Astrocyte of the spinal cord (primary cell): ENCODE measurements at places on chromosomes 13 and 19.
A peak's percentile ranks its signal among the peaks of the same experiment; 100 is the strongest.

DNA sequence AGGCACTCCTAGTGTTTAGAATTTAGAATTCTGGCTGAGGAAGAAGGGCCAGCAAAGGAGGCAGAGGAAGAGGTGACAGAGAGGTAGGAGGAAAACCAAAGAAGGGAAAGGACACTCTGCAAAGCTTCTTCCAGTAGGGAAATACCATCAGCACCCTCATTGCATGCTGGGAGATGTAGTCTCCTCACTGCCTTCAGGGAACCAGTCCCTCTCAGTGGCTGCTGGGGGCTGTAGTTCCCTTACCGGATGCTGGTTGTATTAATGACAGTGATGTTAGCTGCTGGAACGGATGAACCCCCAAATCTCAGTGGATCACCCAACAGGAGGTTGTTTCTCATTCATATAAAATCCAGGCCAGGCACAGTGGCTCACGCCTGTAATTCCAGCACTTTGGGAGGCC lies 10.1 kb downstream of the GRIN2D start:
- peak; percentile 64 for DNase-seq

GRCh38 chr19:33152176-33152575 lies 20.3 kb downstream of the WDR88 start:
- DNase-seq, result no peak

GRCh38 chr13:51721496-51721895 lies 82.5 kb downstream of the DHRS12 start:
- no peak for DNase-seq

GRCh38 chr19:44003461-44004009 lies 778 bp downstream of the ZNF230 start:
- peak; percentile 4 for DNase-seq

GRCh38 chr13:27860743-27861142 lies 59.1 kb upstream of the PDX1 start:
- DNase-seq, result no peak

DNA sequence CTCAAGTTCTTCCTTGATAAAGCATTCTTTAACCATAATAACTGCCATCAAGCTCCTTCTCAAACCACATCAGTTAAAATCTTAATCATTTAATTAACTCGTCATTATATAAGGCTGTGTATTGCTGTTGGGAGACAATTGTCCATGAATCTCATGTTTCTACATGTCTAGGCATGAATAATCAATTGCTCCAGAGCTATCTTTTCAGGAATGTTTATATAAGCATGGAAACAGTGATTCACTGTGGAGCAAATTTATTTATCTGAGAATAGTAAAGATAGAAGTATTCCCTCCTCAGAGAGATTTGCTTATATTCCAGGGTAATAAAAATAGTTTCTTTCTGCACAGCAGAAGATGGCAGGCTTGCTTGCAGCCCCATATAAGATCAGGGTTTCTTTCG lies 71.1 kb downstream of the CBY2 start:
- peak; percentile 10 for DNase-seq

GRCh38 chr13:107764046-107764445 lies 451.3 kb downstream of the LIG4 start:
- DNase-seq, result no peak

- DNase-seq, result peak; percentile 65
Observed at GRCh38 chr13:44311011-44311780, 62.4 kb upstream of the SERP2 start.

DNA sequence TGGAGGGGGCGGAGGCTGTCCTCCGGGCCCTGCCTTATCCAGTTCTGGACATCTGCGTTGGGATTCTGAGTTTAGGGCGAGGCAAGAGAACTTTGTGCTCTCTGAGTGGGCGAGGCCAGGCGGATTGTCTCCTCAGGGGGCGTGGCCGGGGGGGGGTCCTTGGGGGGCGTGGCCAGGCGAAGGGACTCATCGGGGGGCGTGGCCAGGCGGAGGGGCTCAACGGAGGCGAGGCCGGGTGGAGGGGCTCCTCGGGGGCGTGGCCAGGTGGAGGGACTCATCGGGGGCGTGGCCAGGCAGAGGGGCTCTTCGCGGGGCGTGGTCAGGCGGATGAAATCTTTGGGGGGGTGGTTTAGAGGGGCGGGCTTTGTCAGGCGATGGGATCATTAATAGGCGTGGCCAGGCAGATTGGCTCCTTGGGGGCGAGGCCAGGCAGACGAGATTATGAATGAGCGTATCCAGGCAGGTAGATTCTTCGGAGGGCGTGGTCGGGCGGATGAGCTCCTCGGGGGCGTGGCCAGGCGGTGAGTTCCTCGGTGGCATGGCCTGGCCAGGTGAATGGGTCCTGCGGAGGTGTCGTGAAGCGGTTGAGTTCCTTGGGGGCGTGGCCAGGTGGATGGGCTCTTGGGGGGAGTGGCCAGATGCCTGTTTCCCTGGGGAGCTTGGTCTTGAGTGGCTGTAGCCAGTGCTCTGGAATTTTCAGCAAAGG lies 10.3 kb upstream of the CACNG7 start:
- DNase-seq, result no peak

- peak; percentile 81 for DNase-seq
Observed at GRCh38 chr13:23656637-23657371, 86.6 kb downstream of the TNFRSF19 start.

DNA sequence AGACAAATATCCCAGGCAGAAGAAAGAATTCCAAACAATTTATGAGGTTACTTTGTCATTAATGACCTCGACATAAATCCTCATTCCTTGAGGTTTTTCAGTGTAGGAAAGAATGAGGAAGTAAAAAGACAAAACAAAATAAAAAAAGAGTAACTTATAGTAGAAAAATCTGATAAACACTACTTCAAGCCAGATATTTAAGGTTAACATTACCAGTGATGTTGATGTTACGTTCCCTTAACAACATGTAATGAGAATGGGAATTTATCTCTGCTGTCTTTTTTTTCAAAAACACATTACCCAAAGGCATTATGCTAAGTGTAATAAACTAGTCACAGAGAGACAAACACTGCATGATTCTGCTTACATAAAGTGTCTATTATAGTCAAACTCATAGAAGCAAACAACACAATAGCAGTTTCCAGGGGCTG lies 935.1 kb downstream of the SLITRK1 start:
- peak; percentile 18 for DNase-seq

DNA sequence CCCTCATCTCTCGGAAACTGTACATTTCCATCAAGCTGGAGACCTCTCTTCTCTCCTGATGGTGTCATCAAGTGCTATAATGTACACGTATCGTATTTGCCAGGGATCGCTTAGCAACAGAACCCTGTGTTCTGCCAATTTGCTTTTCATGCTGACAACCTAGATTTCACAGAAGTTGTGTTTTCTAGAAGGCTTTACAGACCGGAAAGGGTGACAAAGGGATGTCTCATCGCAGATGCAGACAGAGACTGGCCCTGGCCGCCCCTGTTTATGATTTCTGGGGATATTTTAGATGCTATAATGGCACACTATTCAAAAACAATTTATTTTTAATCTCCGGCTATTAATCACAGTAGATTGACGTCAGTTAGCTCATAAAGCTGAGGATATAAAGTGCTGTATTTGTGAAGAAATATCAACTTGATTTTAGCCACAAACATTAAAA lies 291.4 kb downstream of the IRS2 start:
- peak; percentile 81 for DNase-seq

- DNase-seq, result no peak
Observed at GRCh38 chr19:17236811-17237543, 8.7 kb downstream of the NR2F6 start.

- DNase-seq, result no peak
Observed at GRCh38 chr19:48639483-48640375, 2.5 kb upstream of the DBP start.

DNA sequence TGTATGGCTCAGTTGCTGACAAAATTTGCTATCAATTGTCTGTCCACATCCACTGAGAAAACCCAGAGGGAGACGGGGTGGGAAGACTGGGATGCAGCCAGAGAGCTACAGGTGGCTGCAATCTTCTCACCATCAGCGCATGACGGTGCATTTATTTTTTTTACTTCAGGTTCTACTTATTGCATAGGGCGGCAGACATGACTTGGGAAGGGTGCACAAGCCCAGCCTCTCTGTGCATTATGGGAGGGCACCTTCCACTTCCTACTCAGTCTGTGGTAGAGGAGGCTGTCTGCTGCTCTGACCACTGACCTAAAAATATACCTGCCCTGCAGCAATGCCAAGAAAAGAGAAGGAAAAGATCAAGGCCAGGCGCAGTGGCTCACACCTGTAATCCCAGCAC lies 73.1 kb downstream of the ABCC4 start:
- no peak for DNase-seq

DNA sequence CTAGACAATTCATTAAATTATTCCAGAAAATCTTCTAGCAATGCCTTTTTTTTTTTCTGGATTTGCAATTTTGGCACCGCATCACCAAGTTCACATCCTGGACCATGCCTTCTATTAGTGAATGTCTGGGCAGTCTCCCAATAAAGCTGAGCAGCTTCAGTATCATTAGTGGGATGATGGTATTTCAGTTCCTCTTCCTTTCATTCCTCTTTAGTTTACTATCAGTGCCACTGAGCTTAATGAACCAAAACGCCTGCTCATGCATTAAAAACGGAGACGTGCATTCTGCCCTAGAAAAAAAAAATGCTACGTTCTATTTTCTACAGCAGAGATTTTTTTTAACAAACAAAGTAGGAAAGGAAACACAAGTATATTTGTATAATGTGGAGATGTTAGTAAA lies 343.0 kb downstream of the PCDH9 start:
- peak; percentile 63 for DNase-seq

DNA sequence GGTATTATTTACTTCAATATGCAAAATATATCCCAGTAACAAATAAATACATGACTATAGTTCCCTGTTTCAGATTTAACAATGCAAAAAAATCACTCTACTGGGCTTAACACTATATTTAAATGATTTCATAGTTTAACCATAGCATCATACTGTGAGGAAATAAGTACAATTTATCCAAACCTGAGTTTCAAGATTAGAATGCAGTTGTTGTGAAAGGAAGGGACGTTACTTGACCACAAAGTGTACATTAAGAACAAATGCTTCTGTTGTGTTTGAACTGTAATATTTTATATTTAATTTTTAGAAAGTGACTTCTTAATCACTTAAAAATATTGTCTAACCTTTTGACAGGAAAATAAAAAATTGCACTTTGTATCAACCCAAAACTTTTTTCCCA lies 1747.9 kb upstream of the SPRY2 start:
- DNase-seq, result no peak

DNA sequence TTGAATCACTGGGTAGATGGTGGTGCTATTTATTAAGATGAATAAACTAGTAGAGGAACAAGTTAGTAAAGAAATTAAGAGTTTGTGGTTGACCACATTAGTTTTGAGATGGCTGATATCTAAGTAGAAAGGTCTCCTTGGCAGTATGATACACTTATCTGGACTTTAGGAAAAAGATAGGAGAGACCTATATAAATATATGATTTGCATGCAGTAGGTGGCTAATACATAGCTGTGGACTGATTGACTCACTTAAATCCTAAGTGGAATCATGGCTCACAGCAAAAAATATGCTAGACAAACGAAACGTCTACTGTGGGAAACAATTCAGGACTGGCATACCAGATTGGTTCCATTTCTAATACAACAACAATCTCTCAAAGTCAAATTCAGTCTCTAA lies 92.0 kb downstream of the CAB39L start:
- no peak for DNase-seq

GRCh38 chr13:50410921-50411746 lies 395.9 kb downstream of the KCNRG start:
- DNase-seq, result peak; percentile 85

DNA sequence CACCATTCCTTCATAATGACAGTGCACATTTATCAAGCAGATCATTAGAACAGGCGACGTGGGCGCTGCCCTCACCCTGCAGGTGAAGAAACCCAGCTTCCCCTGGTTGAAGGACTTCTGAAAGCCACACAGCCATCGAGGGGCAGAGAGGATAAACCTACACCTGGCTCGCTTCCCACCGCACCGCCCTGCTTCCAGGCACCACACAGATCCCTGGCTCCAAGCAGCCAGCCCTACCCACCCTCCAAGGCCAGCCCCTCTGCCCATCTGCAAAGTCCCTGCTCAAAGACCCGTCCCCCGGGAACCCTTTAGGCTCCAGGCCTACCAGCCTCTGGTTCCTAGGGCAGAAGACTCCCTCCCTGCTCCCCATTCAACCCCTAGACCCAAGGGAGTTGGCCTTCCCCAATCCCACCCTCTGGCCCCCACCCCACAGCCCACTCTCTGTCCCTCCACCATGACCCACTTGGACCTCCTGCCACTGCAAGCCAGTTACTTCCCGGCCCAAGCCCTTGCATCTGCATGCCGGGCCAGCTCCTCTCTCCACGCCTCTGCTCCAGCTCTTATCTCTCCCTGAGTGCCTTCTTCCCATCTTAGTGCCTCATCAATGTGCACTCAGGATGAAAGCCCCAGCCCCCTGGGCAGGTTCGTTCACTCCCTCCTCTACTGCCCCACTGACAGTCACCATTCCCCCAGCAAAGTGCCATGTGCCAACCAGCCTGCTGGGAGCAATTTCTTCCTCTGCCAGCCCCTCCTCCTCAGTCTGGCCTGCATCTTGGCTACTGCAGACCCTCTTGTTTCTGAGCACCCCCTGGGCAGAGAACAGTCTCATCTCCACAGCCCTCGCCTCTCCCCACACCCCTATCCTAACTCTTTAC lies 28.0 kb downstream of the PEPD start:
- DNase-seq, result no peak

DNA sequence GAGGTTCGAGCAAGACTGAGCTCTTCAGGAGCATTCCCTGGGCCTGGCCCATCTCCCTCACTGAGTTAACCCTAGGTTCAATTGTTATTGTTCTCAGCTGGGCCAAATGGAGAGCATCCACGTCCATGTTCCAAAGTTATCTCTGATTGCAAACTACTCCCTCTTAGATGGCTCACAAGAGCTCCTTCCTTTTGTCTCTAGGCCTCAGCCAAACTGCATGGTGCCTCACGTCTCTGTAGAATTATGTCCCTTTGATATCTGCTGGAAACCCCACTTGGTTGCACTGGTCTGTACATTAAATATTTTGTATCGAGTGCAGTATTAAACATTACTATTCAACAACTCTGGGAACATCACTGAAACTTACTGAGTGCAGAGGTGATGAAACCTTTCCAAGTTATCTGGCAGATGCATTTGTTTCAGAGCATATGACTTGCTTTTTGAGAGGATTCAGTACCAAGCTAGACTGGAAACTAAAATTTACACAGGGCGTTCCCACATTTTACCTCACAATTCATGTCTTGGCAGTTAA lies 38.1 kb downstream of the DOCK9 start:
- DNase-seq, result no peak

DNA sequence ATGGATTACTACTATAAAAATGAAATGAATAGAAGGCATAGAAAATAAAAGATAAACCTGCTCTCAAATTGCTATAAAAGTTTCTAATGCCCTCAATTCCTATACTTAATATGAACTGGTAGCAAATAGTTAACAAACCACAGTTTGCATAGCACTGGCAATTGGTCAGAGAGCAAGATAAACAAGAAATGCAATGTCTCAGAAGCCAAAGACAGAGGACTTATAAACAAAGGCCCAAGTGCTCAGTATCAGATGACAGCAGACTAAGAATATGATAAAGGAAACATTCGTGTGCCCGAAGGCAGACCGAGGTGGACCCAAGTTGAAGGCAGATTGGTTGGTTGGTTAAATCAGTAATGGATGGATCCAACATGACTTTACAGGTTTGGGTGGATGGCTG lies 50.6 kb downstream of the IPO5 start:
- peak; percentile 62 for DNase-seq

GRCh38 chr13:47673009-47673850 lies 327.8 kb downstream of the SUCLA2 start:
- peak; percentile 93 for DNase-seq
